ENCODE measurements at places on chromosomes 11 and 22.
A peak's percentile ranks its signal among the peaks of the same experiment; 100 is the strongest.

GRCh38 chr22:31646186-31647019 is 15.6 kb downstream of the PISD start:
- DNase-seq: no peak

- no peak for DNase-seq
Measured at GRCh38 chr11:7555052-7555699, 41.4 kb downstream of the PPFIBP2 start.

GRCh38 chr11:46378811-46379481 is 2.5 kb upstream of the MDK start:
- DNase-seq: no peak

DNA sequence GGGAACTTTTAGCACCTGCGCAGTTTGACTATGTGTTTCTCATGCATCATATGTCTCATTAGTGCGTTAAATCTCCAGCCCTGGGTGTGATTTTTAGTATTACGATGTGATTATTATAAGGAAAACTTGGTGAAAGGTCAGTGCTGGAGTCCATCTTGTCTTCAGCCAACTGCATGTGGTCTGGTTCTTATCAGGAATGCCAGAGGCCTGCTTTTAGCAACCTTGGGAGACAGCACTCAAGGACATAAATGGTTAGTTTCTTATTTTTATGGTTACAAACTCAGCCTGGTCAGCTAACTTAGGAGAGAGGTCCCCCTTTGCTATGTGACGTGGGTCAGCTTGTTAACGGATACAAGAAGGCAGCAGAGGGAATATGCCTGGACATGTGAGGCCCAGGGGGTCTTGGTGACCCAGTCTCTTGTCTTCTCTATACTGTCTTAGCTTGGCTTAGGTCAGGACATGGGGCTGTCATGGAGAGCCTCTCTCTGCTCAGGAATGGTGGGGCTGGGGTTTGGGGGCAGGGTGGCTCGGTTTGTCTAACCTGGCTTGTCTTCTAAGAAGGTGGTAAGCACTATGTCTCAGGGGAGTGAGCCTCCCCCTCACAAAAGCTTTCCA is 21.5 kb downstream of the KCTD21 start:
- DNase-seq: no peak

DNA sequence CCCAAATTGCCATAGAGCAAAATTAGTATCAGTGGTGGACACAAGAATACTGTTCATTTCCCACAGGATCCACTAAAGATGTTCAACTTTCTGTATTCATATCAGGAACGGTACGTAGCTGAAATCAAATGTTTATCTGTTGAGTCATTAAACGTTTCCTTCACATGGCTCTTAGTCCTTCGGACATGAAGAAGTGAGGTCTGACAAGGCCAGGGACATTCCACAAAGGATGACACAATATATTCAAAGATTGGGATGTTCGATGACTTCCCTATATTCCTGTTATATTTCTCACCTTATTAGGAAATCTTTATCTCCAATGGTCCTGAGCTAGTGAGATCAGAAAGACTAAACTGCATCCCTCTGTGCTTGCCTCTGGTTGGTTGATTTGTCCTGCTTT is 129.0 kb downstream of the ETS1 start:
- DNase-seq: no peak

- DNase-seq: no peak
Measured at GRCh38 chr11:17979770-17980371, 33.0 kb downstream of the SERGEF start.

DNA sequence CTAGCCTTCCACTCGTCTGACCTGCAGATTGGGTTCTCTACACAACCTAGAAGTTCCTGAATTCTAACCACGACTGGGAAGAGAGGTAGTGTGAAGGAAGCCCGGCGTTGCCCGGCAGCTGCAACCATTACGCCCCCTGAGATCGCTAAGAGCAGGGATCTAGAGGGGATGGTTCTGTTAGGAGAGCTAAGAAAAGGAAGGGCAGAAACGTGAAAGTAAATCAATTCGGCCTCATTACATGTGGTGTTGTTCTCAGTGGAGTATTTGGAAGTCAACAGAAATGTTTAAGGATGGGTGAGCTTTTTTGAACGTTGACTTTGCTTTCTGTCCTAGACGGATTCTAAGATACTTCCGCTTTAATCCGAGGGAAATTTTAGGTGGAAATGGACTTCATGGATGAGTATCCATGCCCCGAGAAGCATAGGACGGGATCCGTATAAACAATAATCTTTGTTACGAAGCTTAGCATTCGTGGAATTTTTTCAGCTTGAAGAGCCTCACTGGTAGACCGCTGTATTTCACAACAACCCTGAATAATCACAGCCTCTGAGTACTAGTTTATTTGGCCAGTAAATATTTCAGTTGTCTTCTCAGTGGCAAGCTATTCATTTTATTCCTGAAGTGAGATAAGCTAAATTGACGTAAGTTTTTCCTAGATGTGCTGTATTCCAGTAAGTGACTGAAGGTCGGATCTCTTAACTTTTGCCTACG is 629 bp downstream of the ATP5MG start:
- DNase-seq: no peak

DNA sequence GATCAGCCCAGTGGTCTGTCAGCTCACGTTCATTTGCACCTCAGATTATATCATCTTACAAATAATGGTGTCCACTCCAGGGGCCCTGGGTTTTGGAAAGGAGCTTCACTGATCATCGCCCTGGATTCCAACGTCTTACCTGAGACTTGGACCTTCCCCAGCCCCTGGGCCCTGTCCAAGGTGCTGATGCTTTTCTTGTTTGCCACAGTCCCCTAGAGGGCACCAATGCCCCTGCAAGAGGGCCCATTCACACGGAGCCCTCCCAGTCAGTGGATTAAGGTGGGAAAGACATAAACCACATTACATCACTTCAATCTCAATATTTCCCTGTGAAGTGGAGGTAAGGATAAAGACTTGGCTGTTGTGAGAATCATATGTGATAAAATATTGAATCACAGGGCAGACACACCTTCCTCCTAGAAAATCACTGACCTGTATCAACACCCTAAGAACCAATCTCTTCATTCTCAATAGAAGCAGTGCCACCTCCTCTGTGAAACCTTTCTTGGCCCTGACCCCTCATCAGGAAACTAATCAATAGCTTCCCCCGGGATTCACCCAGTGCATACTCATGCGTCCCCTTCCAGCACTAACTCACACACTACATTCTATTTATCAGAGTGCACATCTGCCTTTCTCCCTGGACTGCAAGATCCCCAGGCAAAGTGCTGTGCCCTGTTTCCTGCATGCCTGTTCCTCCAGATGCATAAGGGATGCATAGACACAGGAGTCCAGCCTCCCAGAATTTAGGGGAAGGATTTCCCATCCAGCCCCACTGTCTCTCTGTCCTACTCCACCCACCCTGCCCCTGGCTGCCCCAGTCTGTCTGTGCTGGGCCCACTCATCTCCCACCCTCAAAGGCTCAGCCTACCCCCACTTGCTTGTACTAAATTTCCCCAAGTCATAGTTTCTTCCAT is 167.0 kb downstream of the BUD13 start:
- DNase-seq: peak; percentile 5

DNA sequence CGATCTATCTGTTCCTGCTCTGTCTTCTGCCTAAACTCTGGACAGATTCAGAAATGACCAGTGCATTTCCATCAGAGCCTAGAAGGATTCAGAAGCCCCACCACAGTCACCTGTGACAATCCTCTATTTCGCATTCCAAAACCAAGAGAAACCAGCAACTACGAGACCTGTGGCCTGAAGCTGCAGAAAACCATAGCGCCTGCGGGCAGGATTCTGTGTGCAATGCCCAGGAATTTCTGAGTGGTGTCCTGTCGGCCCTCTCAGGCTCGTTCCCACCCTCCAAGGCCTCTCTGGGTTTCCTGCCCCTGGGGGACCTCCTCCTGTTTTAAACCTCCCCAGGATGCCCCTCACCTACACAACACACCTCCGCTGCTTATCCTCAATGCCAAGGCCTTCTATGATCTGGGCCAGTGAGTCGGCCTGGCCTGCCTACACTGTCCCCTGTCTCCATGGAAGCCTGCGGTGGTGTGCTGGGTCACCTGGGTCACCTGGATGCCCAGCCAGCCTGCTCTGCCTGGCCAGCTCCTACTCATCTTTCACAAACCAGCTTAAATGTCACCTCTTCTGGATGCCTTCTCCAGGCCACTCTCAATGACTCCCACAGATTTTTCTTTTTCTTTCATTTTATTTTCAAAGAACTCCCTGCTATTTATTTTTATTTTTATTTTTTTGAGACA is 198.3 kb downstream of the CEP164 start:
- DNase-seq: no peak

DNA sequence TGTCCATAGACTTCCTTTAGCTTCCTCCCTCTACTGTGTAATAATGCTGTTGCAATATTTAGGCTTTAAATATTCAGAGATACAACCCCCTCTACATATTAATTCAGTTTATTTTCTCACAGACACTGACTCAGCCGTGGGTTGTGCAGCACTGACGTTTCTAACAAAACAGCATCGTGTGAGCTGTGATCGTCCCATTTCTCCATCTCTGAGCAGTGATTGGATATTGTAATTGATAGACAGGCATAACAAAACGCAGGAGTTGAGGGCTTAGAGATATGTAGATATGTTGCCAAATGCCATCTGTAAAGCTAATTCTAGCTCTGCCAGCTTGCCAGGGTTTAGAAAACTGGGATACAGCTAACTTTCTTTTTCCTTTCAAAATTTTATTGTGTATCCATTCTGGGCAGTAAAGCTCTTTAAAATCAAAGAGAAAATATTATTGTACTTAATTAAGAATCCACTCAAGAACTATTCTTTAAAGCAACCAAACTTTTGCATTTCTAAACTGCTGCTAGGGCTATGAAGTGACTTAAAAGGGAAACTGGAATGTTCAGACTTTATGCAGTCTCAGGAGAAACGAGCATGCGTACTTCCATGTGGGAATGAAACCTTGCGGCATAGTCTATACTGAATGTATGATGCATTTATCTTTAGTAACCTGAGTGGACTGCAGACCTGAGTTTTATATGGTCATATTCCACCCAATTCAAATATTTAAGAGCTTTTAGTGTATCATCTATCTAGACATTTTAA is 22.7 kb downstream of the BTBD10 start:
- no peak for DNase-seq

- peak; percentile 78 for DNase-seq
Measured at GRCh38 chr11:67436459-67437081, 912 bp downstream of the PTPRCAP start.

- DNase-seq: no peak
Measured at GRCh38 chr11:39461066-39461465, 1998.4 kb downstream of the LRRC4C start.

- no peak for DNase-seq
Measured at GRCh38 chr11:10590218-10590915, 21.9 kb upstream of the LYVE1 start.

DNA sequence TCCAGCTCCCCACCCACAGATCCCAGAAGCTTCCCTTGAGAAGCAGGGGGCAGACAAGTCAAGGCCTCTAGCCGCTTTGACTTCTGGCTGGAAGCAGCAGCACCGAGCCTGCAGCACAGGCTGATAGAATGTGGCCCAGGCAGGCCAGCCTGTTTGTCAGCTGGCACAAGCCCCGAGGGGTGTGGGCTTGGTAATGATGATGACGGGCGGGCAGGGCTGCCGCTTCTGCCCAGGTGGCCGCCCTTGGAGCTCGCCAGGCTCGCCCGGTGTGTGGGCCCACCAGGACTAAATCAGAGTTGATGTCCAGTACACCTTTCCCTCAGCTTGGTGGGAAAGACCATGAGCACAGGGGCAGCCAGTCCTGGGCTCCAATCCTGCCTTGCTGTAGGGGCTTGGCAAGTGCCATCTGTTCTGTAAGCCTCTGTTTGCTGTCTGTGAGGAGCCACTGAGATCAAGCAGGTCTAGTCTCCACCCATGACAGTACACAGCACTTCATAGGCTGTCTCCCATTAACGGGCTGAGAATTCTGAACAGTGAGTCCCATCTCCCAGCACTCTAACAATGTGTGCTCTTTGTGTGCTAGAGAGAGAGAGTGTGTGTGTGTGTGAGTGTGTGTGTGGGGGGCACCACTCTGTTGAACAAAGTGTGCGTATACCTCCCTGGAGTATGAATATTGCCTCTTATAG is 26.8 kb downstream of the MICAL2 start:
- no peak for DNase-seq

DNA sequence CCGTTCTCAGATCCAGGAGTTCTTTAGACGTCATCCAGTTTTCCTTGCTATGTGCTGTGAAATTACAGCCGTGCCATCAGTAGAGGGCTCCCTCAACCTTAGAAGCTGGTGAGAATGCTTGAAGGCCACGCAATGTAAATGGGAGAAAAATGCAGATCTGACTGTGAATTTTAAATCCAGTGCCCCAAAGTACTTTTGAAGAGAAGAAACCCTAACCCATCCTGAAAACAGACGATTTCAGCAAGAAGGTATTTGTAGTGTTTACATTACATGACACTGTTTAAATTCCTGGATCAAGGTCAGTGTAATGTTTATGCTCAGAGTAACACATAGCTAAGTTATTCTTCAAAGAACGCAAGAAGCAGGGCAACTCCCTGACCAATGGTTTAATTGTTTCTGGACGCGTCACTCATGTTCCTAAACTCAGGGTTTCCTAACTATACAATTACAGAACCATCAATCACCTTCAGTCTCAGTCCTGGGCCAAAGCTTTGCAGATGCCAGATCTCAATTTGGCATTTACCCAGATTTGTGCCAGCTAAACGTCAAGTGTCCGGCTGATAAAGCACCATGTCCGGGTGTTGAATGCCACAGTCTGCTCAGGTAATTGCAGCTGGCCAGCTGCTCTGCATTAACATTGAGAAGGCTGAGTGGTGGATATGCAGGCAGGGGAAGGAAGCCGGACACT is 38.2 kb downstream of the ADAMTS8 start:
- DNase-seq: no peak

- DNase-seq: no peak
Measured at GRCh38 chr11:57160665-57161064, 21.1 kb upstream of the LRRC55 start.

DNA sequence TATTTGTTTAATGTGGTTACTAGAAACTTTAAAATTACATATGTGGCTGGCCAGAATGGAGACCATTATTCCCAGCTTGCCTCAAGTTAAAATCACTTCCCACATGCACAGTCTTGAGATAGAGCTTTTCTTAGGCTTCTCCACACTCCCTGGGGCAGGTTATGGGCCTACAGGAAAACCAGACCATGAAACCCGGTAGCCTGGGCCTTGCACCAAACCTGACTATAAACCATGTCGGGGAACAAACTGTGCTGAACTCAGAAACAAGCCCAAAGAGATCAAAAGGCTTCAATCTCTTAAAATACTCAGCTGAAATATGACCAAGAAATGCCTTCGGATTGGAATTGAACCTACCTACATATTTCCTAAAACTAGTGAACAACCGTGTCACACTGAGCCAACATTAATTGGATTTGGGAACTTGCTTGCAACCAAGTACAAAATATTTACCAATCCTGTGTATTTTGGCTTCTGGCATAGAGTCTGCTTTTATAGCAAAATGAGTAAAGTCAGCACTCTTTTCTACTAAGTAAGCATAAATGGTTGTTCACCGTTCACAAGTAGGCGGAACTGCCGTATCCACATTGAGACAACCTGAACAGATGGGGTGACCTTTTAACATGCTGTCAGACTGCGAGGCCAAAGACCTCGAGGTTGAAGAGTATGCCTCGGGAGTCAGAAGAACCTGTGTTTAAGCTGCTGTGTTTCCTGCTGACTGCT is 199.5 kb downstream of the FAM76B start:
- DNase-seq: no peak

GRCh38 chr11:68043029-68043348 is 4.2 kb downstream of the TCIRG1 start:
- DNase-seq: no peak

Data from stimulated activated CD4-positive, alpha-beta T cell treated with anti-CD3 and anti-CD28 coated beads, Interleukin-15, amount 100 ng/mL, for 48 hours (primary cell).